Naive B cell (primary cell): ENCODE measurements at places on chromosomes 1 and 21. TPM values are rescaled to one million over a fixed set of nuclear protein-coding genes. Genes with fewer than 3 reads are reported as not detected.

GRCh38 chr1:1420654-1421141 is 378 bp downstream of the ANKRD65 start:
- H3K27ac ChIP-seq = no peak overlapping the region
- peaks cover 44% of the 10 kb centered on the region for H3K27me3 ChIP-seq
- no peak overlapping the region for H3K4me3 ChIP-seq
- peaks cover 5% of the 10 kb centered on the region for H3K4me1 ChIP-seq
- H3K36me3 ChIP-seq = no peaks in the 10 kb centered on the region

DNA sequence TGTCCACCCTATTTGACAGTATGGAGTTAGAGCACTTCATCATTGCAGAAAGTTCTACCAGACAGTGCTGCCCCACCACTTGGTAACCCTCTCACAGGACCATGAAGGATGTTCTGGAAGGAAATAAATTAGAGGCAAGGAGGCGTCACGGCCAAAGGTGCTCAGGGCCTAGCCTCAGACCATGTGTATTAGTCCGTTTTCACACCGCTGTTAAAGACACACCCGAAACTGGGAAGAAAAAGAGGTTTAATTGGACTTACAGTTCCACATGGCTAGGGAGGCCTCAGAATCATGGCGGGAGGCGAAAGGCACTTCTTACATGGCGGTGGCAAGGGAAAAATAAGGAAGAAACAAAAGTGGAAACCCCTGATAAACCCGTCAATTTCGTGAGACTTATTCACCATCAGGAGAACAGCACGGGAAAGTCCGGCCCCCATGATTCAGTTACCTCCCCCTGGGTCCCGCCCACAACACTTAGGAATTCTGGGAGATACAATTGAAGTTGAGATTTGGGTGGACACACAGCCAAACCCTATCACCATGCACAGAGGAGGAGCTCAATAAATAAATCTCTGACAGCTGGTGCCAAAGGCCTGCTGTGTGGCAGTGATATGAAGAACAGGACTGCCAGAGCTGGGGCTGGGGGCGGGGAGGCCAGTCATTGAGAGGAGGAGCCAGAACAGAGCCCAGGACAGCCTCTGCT is 75.8 kb downstream of the FHAD1 start:
- H3K27me3 ChIP-seq = peaks cover 12% of the 10 kb centered on the region
- H3K36me3 ChIP-seq = no peaks in the 10 kb centered on the region
- no peak for DNase-seq
- no peak overlapping the region for H3K4me3 ChIP-seq
- no peak overlapping the region for H3K27ac ChIP-seq

GRCh38 chr1:172287208-172287607 is 133.3 kb upstream of the C1orf105 start:
- no peak overlapping the region for H3K27ac ChIP-seq
- H3K27me3 ChIP-seq = no peaks in the 10 kb centered on the region
- no peak overlapping the region for H3K4me3 ChIP-seq
- DNase-seq = no peak
- H3K4me1 ChIP-seq = no peaks in the 10 kb centered on the region
- no peaks in the 10 kb centered on the region for H3K36me3 ChIP-seq

- H3K4me3 ChIP-seq = no peak overlapping the region
- H3K4me1 ChIP-seq = no peaks in the 10 kb centered on the region
- DNase-seq = no peak
Observed at GRCh38 chr1:113515498-113515897, 125.2 kb downstream of the MAGI3 start.

- no peak for DNase-seq
- peaks cover 3% of the 10 kb centered on the region for H3K36me3 ChIP-seq
Observed at GRCh38 chr1:3852711-3853485, 4.1 kb downstream of the CEP104 start.

DNA sequence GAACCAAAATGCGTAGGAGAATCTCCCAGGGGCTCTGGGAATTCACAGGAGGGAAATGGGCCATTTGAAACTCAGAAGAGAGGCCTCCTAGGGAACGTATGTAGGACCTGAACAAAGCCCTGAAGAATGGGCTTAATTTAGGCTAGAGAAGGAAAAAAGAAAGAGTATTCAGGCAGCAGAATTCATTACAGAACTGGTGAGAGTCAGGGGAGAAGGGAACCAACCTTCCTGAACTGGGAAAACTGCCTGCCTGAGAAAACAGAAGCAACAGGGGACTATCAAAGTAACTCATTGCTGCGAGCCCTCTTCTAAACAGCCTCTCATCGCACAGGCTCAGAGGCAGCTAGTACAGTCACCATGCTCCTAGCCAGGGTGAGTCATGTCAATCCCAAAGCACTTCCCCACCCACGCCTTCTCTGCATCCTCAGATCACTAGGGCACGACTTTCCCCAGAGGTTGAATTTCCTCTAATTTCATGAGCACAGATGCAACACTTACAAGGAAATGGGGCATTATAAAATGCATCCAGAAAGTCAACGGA is 98.1 kb downstream of the ADSS2 start:
- H3K4me3 ChIP-seq = no peak overlapping the region
- peaks cover 8% of the 10 kb centered on the region for H3K27me3 ChIP-seq
- peak overlapping the region; percentile 60 for H3K27ac ChIP-seq

GRCh38 chr1:231612393-231613089 is 14.0 kb upstream of the DISC1 start:
- H3K27ac ChIP-seq = peak overlapping the region; percentile 43
- H3K36me3 ChIP-seq = peaks cover 10% of the 10 kb centered on the region
- DNase-seq = peak; percentile 88
- H3K4me3 ChIP-seq = peak overlapping the region; percentile 53
- H3K27me3 ChIP-seq = peaks cover 10% of the 10 kb centered on the region

GRCh38 chr1:202684716-202685115 is 25.5 kb downstream of the SYT2 start:
- H3K4me1 ChIP-seq = no peaks in the 10 kb centered on the region
- DNase-seq = no peak
- H3K36me3 ChIP-seq = no peaks in the 10 kb centered on the region
- no peak overlapping the region for H3K4me3 ChIP-seq
- H3K27me3 ChIP-seq = peaks cover 64% of the 10 kb centered on the region

Gene CMPK1
- 124 TPM for polyA plus RNA-seq
